ENCODE measurements at places on chromosomes 4 and X.
A peak's percentile ranks its signal among the peaks of the same experiment; 100 is the strongest.

DNA sequence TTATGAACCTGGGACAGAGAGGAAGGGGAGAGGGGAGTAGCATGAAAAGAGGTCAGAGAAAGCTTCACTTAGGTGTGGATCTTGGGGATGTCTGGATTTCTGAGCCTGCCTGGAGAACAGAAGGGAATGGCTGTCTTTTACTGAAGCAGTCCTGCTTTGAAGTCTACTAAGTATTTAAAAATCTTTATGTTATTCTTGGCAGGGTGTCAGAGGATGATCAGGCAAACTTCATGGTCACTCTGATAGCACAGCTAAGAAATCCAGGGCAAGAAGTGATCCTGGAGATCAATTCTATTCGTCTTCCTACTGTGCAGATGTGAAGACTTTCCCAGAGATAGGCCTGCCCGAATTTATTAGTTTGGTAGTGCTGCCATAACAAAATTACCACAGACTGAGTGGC is 464.4 kb upstream of the BOD1L1 start:
- DNase-seq, result no peak

DNA sequence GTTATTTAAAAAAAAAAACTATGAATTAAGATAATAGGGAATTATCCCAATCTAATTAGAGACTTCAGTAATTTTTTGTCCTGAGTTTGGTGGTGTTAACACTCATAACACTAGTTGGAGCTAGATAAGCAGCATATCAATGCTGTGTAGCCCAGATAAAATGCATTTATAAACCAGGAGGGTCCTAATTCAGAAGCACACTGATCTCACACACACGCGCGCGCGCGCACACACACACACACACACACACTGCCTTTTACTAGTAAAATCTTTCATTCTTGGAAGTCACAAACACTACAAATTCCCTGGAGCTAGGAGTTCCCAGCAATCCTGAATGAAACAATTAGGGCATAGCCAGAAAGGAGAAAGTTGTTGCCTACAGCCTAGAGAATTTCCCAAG is 3.2 kb downstream of the UNC5C start:
- no peak for DNase-seq

DNA sequence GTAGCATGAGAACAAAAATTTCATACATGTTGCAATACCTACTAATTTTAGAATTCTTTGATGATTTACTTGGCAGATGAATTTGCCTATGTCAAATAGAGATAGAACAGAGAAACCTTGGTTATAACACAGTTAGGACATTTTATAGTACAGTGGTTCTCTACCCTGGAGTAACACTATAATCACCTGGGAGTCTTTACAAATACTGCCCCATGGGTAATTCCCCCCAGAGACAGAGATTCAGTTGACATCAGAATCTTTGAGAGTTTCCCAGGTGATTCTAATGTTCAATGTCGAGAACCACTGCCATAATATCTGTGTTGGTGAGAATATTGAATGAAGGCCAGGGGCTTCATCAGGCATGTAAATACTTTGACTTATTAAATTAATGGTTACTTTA is 401.3 kb upstream of the NDST4 start:
- no peak for DNase-seq

DNA sequence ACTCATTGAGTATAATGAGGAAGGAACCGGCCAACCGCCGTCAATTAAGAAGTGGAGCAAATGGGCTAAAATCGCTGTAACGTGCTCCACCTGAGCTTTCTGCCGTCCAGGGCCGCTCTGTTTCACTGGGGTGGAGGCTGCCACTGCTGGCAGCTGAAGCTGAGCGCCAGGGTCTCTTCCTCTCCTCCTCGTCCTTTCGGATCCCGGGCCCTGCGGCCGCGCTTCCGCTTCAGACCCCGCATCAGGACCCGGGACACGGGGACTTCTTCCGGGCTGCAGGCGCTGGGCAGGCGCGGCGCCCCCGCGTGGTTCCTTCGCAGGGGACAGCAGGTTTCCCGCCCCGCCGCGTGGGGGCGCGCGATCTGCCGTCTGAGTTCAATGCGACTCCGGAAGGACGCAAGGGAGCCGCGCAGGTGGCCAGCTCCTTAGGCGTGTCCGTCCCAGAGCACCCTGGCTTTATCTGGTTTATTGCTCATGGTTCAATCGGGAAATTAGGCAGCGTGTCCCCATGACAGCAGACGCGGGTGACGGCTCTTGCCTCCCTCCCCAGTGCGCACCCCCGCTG is 519.8 kb downstream of the TRIML1 start:
- DNase-seq, result no peak

DNA sequence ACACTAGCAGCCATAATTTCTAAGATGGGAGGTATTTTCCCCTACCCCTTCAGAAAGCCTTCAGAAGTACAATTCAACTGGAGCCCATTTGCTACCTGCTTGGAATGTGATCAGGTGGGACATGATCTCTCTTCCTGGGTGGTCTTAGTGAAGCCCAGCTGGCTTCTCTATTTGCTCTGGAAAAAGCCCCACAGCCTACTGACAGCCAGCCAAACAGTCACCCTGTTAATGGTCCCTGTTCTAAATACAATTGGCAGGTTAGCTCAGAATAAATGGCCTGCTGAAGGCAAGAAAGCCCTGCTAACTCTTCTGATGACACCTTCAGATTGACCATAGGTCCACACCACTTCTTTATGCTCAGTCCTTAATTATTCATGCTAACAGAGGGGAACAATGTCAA is 39.9 kb downstream of the HS6ST2 start:
- DNase-seq, result no peak

- DNase-seq, result no peak
These were observed 215.8 kb upstream of the SMIM31 start for GRCh38 chr4:164538097-164538496.

GRCh38 chrX:148609515-148610327 is 109.3 kb downstream of the AFF2 start:
- DNase-seq, result no peak

- no peak for DNase-seq
These were observed 18.4 kb downstream of the NLGN4X start for GRCh38 chrX:6210230-6210629.

DNA sequence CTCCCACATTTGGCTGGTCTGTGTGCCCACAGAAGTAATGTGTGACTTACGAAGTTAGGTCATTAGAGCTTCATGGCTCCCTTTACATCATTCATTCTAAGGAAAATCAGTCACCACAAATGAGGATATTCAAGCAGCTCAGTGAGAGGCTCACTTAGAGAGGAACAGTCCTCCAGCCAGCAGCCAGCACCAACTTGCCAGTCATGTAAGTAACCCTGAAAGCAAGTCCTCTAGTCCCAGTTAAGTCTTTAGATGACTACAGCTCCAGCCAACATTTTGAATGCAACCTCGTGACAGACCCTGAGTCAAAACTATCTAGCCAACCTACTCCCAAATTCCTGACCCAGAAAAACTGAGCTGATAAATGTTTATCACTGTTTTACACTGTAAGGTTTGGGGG is 71.3 kb downstream of the LRBA start:
- DNase-seq, result no peak

GRCh38 chr4:98779088-98779487 is 120.7 kb upstream of the TSPAN5 start:
- no peak for DNase-seq

GRCh38 chrX:132169554-132169953 is 41.7 kb upstream of the FRMD7 start:
- no peak for DNase-seq

- DNase-seq, result no peak
These were observed 50.8 kb upstream of the MBNL3 start for GRCh38 chrX:132539611-132540010.

DNA sequence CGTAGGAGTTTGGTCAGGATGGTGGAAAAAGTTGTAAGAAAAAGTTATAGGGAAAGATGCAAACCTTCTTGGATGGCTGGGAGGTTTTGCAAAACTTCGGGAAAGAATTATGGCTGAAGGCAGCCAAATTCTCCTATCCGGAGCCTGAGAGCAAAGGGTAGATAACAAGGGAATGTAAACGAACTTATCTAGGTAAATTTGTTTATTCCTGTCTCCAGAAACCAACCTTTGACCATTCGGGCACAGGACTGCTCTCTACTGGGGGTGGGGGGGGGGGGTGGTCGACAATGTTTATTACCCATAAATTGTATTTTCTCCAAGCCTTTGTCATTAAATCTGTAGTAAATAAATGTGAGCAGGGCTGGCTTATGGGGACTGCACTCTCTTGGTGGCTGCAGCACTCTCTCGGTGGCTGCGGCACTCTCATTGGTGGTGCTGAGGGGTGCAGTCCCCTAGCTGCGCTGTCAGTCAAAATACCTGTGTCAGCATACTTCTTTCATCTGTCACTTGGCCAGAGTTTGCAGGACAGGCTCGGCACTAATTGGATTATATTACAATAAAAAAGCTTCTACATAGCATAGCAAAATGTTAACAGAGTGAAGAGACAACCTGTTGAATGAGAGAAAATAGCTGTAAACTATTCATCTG is 827.8 kb downstream of the SH3BGRL start:
- no peak for DNase-seq

GRCh38 chrX:11751261-11751660 is 6.8 kb upstream of the MSL3 start:
- DNase-seq, result no peak

DNA sequence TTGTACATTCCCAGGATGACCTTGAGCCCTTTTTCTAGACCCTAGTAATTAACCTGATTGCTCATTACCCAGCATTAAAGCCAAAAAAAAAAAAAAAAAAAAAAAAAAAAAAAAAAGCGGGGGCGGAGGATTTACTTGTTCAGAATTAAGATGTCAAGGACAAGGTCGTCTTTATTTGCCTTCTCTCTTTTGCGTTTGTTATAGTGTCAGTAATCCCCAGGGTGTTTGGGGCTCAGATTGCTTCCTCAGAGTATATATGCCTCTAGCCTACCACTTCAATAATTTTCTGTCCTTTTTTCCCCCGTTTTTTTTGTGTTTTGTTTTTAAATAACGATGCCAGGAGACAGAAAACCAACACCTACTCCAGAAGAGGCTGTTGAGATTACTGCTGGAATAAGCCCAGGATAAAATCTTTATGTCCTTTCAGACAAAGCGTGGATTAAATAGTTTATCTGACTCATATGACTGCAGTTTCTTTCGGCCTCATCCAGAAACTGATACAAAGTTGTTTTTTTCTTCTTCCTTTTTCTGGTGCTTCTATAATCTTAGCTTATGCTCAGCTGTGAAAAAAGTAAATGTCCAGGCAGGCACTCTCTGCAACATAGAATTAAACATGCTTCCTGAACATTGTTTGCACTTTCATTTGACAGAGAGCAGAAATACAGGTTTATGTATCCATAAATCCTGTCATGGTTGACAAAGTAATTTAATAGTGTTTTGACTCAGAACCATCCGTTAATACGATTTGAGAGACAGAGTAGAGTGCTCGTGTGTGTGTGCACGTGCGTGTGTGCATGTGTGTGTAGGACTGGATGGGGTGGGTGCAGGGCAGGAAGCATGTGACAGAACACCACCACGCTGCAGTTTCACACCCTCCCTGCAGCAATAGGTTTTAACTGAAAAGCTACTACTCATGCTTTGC is 138.6 kb downstream of the AFF1 start:
- DNase-seq, result peak; percentile 40

- DNase-seq, result no peak
These were observed 14.6 kb upstream of the KIAA0232 start for GRCh38 chr4:6767748-6768538.

DNA sequence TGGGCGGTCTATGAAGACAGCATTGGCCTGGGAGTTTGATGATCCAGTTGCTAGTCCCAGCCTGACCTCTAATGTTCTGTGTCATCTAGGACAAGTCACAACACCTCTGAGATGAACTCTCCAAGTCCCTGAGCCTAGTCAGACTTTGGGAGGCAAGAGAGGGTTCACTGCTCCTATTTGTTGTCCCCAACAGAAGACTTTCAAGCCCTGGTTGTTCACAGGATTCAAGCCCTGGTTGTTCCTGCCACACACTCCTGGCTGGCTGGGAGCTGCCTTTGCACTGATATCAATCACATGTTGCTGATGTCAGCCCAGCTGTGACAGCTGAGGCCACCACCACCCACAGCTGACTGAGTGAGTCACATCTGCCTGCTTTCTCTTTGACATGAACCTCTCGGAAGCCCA is 253.2 kb upstream of the RASGEF1B start:
- DNase-seq, result peak; percentile 36

GRCh38 chr4:135184715-135185114 is 983.1 kb upstream of the PABPC4L start:
- DNase-seq, result no peak

DNA sequence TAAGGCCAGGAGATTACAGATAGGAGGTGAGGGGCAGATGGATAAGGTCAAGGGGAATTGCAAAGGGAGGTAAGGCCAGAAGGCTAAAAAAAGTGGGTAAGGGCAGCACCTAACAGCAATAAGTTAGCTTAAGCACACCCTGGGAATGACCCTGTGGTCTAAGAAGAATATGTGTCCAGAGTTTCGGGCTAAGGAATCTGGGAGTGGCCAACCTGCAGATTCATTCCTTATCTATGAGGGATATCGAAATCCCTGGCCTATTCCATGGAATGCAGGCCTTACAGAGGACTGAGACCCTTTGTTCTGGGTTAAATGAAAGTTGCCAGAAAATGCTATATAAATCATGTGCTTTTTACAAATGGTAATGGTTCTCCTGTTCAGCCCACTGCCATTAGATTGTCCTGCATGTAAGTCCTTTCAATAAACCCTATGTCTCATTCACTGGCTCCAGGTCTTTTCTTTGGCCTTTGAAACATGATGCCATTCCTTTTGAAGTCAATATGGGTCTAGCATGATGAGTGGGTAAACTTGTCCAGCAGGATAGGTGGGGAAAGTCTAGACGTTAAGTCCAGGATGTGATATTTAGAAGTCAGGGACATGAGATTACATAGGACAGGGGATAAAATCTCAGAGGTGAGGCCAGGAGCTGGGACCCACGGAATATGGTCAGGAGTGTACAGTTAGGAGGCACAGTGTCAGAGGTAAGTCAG is 226.2 kb downstream of the TACR3 start:
- DNase-seq, result no peak

GRCh38 chrX:45847961-45848360 is 647.3 kb upstream of the DIPK2B start:
- DNase-seq, result no peak

- no peak for DNase-seq
These were observed 55.1 kb downstream of the NBDY start for GRCh38 chrX:56783996-56784620.

DNA sequence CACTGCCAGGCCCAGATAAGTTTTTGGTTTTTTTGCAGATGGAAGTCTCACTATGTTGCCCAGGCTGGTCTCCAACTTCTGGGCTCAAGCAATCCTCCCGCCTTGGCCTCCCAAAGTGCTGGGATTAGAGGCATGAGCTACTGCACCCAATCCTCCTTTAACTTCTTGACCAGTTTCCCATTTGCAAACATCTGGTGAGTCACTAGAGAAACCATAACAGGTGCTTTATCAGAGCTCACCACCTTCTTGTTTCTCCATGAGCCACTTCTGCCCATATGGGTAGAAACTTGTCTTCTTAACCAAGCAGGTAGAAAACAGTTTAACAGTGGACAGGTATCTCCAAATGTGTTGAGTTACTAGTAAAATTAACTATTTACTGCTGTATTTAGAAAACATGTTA is 128.4 kb upstream of the AP1S2 start:
- no peak for DNase-seq

DNA sequence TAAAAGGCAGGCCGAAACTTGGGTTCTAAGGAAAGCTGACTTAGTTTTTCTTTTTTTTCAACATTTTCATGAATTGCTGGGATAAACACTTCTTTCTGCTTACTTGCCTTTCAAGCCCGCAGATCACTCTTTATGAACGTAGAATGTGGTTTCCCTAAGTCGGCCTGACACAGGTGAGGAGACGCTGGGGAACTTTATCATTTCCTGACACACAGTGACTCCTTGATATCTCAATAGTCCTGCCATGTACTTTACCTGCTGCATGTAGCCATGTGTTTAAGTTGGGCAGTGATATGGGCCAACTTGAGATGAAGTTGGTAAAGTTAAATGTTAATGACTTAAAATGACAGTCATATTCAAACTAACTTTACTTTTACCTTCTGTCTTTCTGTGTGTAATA is 26.6 kb upstream of the SNCA start:
- DNase-seq, result no peak
